ENCODE measurements at places on chromosomes 7 and 10. TPM values are rescaled to one million over a fixed set of nuclear protein-coding genes. Genes with fewer than 3 reads are reported as not detected.

PTPN20 gene
- total RNA-seq = 1.3 TPM

PTF1A gene
- total RNA-seq = not detected

COL26A1 gene
- total RNA-seq = under 0.01 TPM

AKR1B15 gene
- not detected for total RNA-seq

CPXM2 gene
- 15.5 TPM for total RNA-seq

FAM25G gene
- not detected for total RNA-seq

EVX1 gene
- not detected for total RNA-seq

Data from regular cardiac myocyte (primary cell).